Naive thymus-derived CD4-positive, alpha-beta T cell (primary cell): ENCODE measurements at places on chromosomes 13 and 19. TPM values are rescaled to one million over a fixed set of nuclear protein-coding genes. Genes with fewer than 3 reads are reported as not detected.

The ETV2 gene
- total RNA-seq: 0.71 TPM

The ZNF208 gene
- total RNA-seq: 2.6 TPM

The ZNF90 gene
- total RNA-seq: 4.0 TPM

The CGB3 gene
- total RNA-seq: not detected

The ENOX1 gene
- total RNA-seq: 0.17 TPM in 1 of 2 replicates, not detected in the other

The MYO16 gene
- total RNA-seq: 1.4 TPM

DNA sequence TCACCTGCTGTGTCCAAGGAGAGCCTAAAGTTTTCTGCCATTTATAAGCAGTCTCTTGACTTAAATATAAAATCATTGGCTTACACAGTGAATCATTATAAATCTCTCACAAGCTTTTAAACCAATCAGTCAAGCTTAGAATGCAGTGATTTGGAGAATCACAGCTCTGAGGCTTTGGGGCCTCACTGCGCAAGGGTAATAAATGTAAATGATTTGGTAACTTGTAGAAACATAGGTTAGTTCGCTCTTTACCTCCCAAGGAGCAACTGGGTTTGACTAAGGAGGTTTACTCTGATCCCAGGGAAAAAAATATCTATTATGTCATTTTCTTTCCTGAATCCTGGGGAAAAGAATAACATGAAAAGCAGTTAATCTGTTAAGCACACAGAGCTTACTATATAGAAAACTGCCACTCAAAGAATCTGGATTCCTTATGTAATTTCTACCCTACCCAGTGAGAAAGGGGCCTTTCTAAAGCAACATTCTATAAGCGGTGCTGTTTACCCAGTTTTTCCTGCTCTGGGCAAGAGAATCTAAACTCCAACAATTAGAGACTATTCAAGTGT lies 128.2 kb downstream of the MZT1 start:
- no peak for DNase-seq

DNA sequence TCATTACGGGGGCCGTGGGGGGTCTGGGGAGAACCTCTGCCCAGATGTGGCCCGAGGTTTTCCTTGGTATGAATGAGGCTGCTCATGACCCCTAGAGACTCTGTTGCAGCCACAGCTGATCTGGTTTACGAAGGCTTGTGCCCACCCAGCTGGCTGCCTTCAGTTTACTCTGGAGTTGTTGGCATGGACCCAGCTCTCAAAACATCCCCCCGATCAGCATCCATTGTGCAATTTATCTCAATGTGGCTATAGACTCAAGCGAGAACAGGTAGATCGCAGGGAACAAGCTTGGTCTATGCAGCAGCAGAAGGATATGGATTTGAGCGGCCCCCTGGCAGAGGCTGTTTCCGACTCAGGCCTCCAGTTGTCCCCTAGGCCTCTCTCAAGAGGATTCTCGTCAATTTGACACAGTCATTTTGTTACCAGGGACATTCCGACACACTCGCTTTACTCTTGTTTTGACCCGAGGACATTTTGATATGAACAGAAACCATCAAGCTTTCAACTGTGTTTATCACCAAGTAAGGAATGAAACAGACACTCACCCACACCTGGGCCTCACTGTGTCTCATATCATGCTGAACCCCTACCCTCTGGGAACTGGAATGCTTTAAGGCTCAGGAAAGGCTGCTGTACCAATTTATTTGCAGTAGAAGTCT lies 161.5 kb downstream of the KATNAL1 start:
- no peak for DNase-seq

- no peak for DNase-seq
These were observed 22.8 kb downstream of the ERICH6B start for GRCh38 chr13:45592758-45593157.

DNA sequence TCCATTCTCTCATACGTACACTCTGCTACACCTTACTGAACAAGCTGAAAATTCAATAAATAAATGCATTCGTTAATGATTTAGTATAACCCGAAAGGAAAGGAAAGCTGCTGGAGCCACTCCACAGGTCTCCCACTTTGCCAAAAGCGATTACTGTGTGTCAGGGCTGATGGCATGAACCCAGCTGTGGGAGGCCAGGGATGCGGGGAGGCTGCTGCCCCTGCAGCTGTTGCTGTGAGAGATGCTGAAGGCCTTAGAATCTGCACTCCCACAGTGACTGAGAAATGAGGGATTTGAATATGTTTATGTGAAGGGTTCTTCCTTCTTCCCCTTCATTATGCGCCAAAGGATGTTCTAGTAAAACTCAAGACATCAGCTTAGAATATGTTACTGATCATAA lies 58.7 kb upstream of the NBEA start:
- no peak for DNase-seq

DNA sequence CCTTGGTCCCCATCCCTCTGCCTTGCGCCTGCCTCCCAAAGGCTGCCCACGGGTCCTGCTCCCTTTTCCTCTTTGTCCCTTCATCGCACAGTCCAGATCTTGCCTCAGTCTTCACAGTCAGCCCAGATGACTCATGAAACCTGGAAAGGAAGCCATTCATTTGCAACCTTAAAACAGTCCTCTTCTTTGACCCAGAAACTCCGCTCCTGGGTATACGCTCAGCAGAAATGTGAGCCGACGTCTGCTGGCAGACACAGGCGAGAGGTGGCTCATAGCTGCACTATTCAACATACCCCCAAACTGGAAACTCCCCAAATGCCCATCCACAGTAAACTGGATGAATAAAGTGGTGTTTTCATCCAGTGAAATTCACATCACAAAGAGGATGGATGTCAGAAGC lies 13.6 kb upstream of the PEPD start:
- DNase-seq: no peak
